ENCODE measurements at places on chromosomes 5 and 9.

DNA sequence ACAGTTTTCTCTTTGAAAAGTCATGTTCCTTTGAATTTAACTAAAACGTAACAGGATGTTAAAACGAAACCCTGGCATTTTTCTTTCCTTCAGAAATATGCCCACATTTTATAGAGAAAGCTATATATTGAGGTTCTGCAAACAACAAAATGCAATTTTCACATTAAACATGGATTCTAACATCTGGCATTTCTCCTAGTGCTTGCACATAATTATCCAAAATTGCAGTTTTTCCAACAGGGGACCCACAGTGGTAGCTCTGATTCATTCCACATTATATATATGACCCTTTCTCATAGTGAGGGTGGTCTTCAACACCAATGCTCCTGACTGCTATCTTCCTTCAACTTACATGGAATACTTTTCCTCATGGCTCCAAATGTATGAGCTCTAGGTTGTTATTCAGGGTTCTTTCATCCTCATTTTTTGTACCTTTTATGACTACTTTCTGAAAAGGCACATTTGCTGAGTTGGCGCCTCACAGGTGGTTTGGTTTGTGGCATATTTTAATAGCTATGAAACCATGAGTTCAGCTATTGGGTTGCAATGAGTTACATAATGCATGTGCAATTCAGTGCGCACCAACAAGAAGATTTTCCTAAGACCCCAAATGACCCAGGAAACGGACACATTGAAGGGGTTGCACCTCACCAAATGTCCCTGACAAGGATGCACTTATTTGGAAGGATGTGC is 551.7 kb downstream of the RAB3C start:
- DNase-seq: no peak

GRCh38 chr5:142698447-142699183 is 12.7 kb upstream of the FGF1 start:
- DNase-seq: no peak

DNA sequence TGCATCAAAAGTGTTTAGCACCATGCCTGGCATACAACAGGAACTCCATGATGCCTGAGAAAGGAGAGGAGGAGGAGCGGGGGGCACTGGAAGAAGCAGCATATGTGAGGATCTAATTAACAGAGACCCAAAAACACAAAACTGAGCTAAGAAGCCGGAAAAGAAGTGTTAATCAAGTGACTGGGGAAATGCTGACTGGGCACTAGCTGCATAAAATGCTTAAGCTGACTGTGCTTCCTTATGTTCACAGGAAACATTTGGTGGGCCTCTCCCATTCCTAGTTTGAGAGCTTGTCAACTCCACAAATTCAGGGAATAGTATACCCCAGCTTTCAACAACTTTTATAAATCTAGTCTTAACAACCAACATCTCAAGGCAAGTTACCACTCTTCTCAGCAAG is 26.6 kb downstream of the DEPDC1B start:
- no peak for DNase-seq

- no peak for DNase-seq
These were observed 388.8 kb downstream of the KDM4C start for GRCh38 chr9:7146582-7146981.

DNA sequence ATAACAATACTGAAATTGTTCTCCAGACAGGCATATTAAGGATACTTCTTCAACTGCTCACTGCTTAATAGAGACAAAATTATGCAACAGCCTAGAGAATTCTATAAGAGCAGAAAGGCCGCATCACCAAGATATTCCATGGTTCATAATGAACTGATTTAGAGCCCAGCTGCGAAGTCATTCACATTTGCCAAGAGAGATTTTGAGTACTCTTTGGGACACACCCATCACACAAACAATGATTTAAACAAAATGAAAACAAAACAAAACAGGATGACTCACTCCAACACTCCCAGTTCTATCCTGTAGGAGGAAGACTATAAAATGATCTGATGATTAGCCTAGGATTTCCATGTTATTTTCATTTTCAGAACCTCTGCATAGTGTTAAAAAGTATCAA is 145.7 kb upstream of the GNA14 start:
- no peak for DNase-seq

Data from HuH-7 (cell line).